ENCODE measurements at places on chromosomes 12 and 14.
A peak's percentile ranks its signal among the peaks of the same experiment; 100 is the strongest.

DNA sequence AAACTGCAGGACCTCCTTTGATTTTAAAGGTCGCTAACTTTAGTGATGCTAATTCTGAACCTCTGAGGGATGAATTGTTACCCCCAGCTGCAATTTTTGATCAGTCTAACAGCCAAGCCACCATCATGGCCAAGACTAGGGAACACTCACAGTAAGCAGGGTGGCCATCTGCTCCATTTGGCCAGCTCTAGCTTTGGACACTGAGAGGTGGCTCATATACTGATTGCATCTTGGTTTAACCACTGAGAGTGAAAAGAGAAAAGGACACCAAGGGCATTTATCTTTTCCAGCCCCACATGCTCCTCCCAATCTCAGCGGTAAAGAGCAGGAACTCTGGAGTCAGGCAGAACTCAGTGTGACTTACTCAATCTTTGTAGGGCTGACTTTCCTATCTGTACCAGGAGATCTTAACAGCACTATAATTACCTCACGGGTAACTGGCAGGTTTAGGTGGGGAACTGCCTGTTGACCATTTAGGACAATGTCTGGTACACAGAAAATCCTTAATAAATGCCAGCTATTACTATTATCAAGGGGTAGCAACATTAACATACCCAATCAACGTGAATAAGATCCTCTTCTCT, 6.2 kb downstream of the LPCAT3 start:
- no peak for DNase-seq

DNA sequence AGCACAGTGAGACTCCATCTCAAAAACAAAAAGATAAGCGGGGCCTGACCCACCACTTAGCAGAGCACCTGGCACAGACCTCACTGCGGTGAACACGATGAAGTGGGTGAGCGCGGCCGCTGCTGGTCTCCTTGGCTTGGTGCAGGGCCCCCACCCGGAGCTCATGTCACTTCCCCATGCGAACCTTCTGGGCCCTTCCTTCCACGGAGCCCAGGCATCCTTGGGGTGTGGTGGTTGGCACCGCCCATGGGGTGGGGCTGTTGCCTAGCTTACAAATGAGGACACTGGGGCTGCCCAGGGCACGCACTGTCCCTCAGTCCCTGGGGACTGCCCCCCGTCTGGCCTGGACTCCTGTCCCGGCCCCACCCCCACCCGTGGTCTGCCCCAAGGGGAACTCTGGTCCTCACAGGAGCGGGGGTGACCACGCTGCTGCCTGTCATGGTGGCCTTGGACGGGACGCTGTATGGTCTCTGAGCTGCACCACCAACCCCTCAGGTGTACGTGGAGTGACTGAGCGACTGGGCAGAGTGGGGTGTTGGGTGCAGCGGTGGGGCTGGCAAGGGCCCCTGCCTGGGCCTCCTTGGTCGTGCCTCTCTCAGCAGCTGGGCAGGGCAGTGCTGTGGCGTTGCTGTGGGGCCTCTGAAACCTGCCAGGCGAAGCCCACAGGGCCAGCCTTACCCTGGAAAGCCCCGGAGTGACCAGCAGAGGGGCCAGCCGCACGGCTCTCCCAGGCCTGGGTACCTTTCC, 15.3 kb downstream of the FBRSL1 start:
- DNase-seq: no peak

DNA sequence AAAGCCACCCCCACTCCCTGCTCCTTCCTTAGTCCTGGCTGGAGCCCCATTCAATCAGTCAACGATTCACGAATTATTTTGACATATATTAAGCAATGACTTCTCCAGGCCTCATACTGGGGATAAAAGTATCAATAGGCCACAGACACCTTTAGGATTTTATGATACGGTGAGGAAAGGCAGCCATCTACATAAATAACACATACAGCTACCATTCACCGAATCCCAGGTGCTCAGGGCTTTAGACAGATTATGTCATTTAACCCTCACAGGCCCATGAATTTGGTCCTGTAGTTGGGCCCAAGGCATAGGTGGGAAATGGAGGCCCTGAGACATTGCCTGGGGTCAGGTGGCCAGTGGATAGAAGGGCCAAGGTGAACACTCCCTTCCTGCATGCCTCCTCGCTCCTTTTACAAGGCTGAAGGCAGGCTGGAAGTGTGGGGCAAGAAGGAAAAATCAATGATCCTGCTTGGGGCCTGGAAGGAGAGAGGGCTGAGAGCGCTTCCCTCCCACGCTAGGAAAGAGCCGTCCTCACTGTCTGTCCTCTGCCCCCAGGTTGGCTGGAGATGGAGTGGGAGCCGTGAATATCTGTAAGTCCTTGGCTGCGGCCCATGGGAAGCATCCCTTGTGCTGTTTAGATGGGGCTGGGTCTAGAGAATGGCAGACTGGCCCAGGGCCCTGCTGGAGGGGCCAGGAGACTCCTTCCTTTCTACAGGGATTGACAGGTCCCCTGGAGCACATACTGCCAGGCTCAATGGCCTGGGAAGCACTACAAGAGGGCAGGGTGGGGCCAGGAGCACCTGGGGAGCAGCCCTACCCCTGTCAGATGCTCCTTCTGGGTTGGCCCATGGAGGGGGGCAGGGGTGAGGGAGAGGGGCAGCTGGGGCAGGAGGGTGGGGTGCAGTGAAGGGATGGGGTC, 14.8 kb downstream of the KRT7 start:
- no peak for DNase-seq

GRCh38 chr12:92968176-92968813, 39.2 kb upstream of the EEA1 start:
- no peak for DNase-seq

DNA sequence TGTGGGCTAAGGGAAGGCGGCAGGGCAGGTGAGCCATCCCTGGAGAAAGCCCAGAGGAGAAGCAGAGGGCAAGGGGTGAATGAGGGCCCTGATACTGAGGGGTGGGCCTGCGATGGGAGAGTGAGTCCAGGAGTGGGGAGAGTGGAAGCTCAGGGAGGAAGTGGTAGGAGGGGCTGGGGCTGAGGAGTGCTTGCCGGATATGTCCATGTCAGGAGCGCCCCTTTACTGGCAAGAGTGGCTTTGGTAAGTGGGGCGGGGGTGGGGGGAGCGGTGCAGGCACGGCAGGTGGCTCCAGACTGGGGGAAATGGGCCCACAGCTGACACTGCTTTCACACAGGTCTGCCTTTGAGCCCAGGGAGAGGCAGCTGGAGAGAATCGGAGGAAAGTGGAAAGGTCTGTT, 86.4 kb upstream of the GPR68 start:
- DNase-seq: no peak

- DNase-seq: no peak
These were observed 27.7 kb upstream of the CMA1 start for GRCh38 chr14:24535737-24536136.

DNA sequence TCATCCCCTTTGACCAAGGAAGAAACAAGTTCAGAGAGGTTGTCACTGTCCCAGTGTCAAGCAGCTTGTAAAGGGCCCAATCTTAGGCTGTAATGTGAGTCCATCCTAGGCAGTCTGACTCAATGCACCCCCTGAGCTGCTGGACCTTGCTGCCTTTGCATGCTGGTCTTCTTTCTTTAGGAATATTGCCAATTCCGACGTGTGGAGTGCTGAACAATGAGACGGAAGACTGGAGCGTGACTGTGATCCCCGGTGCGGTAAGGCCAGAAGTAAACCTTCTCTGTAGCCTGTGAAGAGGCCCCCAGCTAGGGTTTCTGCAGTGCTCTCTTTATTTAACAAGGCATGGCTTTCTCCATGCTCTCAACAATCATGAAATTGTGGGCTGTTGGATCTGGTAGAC, 963 bp downstream of the TCTN2 start:
- DNase-seq: no peak

DNA sequence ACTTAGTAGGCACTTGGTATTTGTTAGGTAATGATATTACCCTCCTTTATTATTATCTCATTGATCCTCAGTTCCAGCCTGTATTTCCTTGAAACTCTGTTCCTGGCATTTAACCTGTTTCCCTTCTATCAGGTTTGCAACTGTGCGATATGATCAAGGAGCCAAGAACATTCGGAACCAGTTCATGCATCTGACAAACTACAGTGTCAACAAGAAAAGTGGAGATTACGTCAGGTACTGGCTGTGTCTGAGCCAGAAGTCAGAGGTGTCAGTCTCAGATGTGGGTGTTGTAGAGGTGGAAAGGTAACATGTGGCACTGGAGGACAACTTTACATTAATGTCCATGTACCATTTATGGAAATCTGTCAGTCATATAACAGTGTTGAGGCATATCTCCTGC, 56.7 kb downstream of the TTLL5 start:
- DNase-seq: no peak

GRCh38 chr14:56342494-56342942, 224.3 kb downstream of the PELI2 start:
- peak; percentile 11 for DNase-seq

DNA sequence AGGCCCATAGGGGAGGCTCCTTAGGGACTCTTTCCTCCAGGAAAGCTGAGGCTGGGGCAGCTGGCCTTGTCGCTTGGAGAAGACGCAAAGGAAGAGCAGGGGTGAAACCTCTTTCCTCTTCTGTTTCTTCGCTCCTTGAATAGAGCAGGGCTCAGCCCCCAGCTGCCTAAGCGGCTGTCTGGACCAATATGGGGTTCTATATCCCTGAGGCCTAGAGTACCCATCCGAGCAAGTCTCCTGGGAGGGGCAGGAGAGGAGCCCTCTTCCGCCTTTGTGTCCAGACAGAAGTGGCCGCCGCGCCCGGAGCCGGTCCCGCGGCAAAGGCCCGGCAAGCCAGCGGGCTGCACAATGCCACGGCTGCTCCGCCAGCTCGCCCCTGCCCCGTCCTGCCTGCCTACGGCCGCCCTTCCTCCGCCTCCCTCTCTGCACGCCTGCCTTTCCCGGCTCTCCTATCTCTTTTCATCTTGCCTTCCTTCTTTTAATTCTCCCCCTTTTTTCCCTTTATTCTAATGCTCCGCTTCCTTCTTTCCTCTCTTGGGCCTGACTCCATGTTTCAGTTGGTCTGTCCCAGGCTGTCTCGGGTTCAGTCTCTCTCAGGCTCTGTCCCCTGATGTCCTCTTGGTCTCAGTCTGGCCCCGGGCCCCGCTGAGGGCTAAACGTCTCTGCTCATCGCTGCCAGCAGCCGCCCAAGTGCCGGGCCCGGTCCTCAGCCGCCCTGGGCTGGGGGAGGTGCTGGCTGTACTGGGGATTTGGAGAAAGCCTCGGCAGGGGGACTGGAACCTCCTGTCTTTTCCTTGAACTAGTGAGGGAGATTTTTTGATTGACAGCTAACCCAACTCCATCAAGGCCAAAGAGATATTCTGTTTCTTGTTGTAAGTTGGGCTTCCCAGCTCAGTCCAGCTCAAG, 2.5 kb upstream of the HOXC9 start:
- no peak for DNase-seq

GRCh38 chr12:128603573-128604115, 220.1 kb downstream of the SLC15A4 start:
- DNase-seq: no peak

GRCh38 chr14:72646861-72647528, 246.9 kb downstream of the DPF3 start:
- DNase-seq: no peak

- no peak for DNase-seq
These were observed 12.0 kb downstream of the SLC39A2 start for GRCh38 chr14:21011136-21011535.

DNA sequence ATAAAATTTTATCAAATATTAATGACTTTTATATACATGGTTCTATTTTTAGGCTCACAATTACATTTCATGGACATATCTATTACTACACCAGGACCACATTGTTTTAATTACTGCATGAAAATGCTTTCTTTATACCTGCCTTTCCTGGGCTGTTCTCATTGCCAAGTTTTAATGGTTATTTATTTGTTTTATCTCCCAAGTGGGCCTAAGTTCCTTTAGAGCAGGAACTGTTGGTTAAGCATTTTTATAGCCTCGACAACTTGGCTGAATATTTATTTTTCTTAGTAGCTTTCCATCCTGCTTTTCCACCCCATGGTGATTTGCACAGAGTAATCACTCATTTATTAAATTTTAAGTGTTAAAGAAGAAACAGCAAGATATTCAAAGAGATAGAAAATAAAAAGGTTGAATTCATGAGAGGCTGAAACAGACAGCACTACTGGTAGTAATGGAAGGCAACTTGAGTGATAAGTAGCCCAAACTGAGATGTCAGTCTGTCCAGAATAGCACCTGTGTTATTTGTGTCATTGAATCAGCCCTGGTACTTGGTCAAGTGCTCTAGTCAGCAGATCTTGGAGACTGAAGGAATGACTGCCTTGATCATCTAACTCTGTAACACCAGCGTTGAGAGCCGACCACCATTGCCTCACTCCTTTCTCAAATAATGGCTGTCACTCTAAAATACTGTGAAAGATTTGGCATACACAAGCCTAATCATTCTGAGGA, 119.1 kb upstream of the EGLN3 start:
- no peak for DNase-seq

DNA sequence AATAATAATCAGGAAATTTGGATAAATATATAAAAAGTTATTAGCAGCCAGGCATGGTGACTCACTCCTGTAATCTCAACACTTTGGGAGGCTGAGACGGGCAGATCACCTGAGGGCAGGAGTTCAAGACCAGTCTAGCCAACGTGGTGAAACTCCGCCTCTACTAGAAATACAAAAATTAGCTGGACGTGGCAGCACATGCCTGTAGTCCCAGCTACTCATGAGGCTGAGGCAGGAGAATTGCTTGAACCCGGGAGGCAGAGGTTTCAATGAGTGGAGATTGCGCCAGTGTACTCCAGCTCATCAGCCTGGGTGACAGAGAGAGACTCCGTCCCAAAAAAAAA, 64.5 kb downstream of the SYT1 start:
- no peak for DNase-seq

GRCh38 chr12:6452245-6452943, 552 bp downstream of the TAPBPL start:
- DNase-seq: no peak

Measured in putamen (tissue), 1 donor.